ENCODE measurements at places on chromosomes 7 and 10.

- no peak for DNase-seq
These were observed 42.8 kb downstream of the WIPI2 start for GRCh38 chr7:5232874-5233273.

DNA sequence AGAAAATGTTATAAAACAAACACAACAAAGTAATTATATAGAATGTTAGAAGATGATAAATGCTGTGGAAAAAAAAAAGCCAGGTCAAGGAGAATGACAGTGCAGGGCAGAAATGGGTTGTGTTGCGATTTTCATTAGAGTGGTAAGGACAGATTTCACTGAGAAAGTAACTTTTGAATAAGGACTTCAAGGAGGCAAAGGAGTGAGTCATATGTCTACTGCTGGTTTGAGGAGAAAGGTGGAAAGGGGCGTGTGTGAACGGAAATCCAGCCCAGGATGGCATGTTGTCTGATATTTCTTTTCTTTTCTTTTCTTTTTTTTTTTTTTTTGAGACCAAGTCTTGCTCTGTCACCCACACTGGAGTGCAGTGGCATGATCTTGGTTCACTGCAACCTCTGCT is 12.3 kb upstream of the DLD start:
- DNase-seq: no peak

GRCh38 chr10:111756217-111757061 is 427.1 kb downstream of the GPAM start:
- DNase-seq: peak; percentile 83

GRCh38 chr7:47690902-47691558 is 109.1 kb upstream of the TNS3 start:
- DNase-seq: no peak

GRCh38 chr7:137667633-137668387 is 179.0 kb downstream of the DGKI start:
- no peak for DNase-seq

DNA sequence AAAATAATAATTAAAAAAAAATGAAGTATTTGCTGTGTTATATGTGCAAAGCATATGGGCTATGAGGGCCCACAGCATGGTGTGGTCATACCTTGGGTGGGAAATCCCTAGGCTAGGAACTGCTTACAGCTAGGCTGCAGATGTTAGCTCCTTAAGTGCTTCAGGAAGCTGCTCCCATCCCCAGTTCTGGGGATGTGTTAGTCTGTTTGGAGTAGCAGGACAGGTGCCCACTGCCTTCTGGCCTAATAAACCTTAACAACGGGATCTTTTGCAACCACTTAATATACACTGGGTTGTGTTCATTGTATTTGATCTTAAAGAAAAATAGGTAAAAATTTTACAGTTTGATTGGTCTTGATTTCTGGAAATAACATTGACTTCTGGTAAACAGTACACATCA is 46.3 kb downstream of the HK1 start:
- DNase-seq: peak; percentile 48

- DNase-seq: peak; percentile 47
These were observed 60.7 kb downstream of the ZRANB1 start for GRCh38 chr10:125002423-125003145.

DNA sequence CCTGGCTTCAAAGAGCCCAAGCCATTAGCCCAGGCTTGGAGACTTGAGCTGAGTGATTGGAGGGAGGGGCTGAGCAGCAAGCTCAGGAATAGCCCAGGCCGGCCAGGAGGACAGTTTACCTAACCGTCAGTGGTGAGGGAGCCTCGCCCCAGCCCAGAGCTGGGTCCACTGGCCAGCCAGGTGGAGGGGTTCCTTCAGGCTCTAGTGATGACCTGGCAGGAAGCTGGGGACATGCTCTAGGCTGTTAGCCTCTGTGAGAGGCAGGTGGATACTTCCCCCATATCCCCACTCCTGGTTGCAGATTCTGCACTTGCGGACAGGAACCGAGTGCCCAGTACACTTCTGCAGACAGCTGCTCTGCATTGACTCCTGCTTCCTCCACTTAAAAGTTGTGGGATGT is 61.2 kb upstream of the ANTXRL start:
- peak; percentile 35 for DNase-seq

DNA sequence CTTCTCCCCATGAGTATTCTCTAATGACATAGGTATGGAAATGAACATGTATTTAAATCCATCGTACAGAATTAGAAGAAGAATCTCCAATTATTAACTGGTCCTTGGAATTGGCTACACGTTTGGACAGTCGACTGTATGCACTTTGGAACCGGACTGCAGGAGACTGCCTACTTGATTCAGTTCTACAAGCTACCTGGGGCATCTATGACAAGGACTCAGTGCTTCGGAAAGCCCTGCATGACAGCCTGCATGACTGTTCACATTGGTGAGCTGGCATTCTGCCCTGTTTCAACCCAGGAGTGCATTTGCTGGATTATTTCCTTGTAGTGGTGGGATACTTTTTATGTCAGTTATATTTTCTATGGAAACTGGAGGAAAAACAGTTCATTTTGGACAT is 32.2 kb downstream of the ZRANB1 start:
- peak; percentile 14 for DNase-seq

GRCh38 chr7:142431491-142431890 is 173.6 kb upstream of the PRSS58 start:
- DNase-seq: no peak

- DNase-seq: no peak
These were observed 16.3 kb downstream of the AKR1D1 start for GRCh38 chr7:138092486-138093028.

DNA sequence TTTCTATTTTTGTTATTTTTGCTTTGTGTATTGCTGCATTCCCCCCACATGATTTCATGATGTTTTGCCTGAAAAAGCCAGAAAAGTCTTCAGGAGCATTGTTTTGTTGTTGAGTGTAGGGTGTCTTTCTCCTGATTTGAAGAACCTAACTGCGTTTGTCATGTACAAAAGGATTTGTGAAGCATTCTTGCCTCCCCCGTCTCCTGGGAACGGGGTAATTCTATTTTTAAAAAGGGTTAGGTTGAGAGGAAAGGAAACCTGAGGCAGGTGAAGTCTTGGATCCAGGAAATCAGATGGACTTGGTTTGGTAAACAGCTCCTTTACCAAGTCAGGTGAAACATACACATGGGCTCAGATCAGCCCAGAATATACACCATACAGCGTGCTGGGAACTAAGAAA is 26.0 kb upstream of the BTBD16 start:
- DNase-seq: no peak
